ENCODE measurements at places on chromosomes 2 and 18. TPM values are rescaled to one million over a fixed set of nuclear protein-coding genes. Genes with fewer than 3 reads are reported as not detected.

CLHC1 gene
- 10.6 TPM for total RNA-seq

USP34 gene
- 55.7 TPM for total RNA-seq

AMER3 gene
- not detected for total RNA-seq

UGT1A5 gene
- not detected for total RNA-seq

DSG3 gene
- total RNA-seq = not detected

CROCC2 gene
- total RNA-seq = not detected

GPR55 gene
- total RNA-seq = not detected

ZNF396 gene
- 0.78 TPM for total RNA-seq

CREG2 gene
- 0.91 TPM for total RNA-seq
